CD4-positive, alpha-beta T cell treated with Interleukin-15 for 4 hours (primary cell): ENCODE measurements at places on chromosomes 7 and 10.
A peak's percentile ranks its signal among the peaks of the same experiment; 100 is the strongest.

DNA sequence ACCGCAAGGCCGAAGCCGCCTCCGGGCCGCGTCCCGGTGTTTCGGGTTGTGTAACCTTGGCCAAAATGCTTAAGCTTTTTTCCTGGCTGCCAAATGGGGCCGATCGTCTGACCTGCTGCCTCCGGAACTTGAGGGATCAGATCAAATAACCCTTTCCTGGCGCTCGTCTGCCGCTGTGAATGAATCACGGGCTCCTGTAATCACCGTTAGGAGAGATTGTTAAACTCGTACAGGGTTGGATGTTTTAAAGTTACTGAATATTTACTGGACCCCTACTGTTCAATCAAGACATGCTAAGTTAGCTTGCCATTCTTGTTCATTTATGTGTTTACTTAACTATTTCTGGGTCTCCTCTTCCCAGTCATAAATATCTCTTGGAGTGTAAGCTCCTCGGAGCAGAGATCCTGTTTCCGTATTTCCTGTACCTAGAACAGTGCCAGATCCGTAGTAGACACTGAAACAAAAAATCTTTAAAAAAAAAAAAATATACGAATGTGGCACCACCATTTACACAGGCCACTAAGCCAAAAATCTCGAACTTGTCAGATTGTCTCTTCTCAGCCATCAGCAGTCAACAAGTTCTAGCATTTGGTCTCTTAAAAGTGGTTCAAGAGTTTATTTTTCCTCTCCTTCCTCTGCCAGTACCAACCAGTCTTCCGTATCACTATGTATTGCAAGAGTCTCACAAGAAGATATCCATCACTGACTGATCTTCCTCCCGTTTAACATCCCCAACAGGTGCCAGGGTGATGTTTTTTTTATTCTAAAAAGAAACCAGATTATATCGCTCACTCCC lies 650 bp upstream of the TM9SF3 start:
- peak; percentile 61 for DNase-seq

- no peak for DNase-seq
These were observed 4.7 kb downstream of the ZNF503 start for GRCh38 chr10:75396631-75397495.

GRCh38 chr7:18962031-18962430 lies 155.4 kb downstream of the TWIST1 start:
- no peak for DNase-seq

DNA sequence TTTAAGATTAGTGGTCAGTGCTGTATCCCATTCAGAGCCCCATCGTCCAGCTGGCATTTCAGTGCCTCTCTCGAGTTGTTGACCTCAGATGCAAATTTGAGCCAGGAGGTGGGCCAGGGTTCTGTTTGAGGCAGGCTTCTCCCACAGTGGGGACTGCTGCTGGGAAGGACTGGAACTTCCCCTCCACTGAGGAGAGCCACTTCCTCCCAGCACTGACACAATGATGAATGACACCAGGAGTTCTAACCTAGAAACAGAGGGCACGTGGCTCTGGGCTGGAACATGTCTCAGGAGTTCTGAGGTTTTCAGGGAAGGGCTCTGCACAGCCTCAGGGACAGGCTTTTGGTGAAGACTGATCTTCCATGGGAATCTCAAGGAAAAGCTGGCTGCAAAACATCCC lies 18.3 kb upstream of the BTBD16 start:
- no peak for DNase-seq

DNA sequence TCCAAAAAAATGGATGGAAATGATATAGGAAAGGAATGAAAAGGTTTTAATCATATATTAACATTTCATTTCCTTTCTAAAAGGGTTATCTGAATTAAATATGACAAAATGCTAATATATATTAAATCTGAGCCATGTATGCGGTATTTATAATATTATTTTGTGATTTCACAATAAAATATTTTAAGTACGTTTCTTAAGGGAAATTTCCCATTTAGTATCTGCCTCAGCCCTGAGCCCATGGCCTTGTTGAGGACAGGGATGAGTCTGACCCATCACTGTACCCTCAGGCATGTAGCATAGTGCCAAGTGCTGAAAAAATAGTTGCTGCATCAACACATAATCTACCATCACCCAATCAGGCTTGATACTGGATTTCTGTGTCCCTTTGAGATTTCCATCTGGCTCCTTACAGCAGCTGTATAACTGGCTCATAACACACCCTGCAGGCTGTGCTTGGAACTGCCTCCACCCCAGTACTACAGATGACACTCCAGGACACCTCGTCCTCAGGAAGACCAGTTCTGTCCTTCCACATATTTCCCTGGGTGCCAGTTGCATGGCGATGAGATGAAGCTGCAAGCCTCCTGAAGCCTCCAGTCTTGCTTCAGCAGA lies 59.4 kb upstream of the ASAH2 start:
- no peak for DNase-seq

GRCh38 chr7:105734233-105734632 lies 142.2 kb downstream of the ATXN7L1 start:
- DNase-seq, result no peak

- DNase-seq, result no peak
These were observed 26.2 kb downstream of the CUL2 start for GRCh38 chr10:35063837-35064454.

- DNase-seq, result no peak
These were observed 3.1 kb downstream of the GPER1 start for GRCh38 chr7:1090686-1091643.

DNA sequence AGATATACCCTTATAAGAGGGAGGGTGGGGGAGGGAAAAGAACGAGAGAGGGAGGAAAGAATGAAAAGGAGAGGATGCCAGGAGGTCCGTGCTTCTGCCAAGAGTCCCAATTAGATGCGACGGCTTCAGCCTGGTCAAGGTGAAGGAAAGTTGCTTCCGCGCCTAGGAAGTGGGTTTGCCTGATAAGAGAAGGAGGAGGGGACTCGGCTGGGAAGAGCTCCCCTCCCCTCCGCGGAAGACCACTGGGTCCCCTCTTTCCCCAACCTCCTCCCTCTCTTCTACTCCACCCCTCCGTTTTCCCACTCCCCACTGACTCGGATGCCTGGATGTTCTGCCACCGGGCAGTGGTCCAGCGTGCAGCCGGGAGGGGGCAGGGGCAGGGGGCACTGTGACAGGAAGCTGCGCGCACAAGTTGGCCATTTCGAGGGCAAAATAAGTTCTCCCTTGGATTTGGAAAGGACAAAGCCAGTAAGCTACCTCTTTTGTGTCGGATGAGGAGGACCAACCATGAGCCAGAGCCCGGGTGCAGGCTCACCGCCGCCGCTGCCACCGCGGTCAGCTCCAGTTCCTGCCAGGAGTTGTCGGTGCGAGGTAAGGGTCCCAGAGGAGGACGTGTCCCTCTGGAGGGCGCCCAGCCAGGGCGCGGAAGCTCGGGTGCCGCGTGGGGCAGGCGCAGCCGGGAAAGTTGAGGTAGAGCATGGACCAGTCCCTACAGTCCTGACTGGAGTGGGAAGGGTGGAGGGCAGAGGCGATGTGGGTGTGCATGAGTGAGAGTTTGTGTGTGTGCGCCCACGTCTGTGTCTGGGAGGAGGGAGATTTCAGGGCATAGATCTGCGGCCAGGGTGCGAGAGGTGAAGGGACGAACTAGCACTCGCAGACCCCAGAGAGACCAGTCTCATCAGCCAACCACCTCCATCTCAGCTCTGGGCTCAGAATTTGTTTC lies 844 bp downstream of the GRM3 start:
- no peak for DNase-seq

DNA sequence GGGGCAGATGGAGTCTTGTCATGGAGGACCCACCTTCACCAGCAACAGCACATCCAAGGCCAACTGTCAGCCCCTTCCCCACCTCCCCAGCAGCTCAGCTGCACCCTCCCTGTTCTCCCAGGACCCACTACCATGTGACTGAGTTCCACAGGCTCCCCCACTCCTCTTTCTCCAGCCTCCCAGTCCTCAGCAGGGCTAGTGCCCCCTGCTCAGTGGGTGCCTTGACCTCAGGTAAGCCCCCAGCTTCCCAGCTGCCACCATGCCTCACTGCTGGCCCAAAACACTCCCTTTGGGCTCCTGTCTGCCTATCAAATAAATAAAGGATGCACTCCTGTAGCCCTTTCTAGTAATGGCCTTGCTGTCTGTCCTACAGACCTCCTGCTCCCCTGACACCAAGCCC lies 174.4 kb downstream of the SLIT1 start:
- no peak for DNase-seq

DNA sequence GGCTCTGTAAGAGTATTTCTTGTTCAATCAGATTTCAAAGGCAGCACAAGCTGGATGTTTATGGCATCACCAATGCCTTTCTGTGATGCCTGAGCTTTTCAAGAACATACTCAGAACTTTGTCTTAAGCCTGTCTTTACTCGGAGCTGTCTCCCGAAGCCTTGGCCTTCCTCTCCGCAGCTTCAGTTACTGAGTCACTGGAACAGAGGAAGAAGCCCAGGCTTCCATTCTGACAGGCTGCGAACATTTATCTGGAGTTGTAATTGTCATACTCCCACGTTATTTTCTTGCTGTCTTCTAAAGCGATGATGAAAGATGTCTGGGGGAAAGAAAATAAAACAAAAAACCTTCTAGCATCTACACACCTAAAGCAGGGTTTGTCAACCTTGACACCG lies 43.9 kb downstream of the GRK5 start:
- DNase-seq, result no peak

- peak; percentile 91 for DNase-seq
These were observed 23.3 kb downstream of the BPGM start for GRCh38 chr7:134669845-134670373.

DNA sequence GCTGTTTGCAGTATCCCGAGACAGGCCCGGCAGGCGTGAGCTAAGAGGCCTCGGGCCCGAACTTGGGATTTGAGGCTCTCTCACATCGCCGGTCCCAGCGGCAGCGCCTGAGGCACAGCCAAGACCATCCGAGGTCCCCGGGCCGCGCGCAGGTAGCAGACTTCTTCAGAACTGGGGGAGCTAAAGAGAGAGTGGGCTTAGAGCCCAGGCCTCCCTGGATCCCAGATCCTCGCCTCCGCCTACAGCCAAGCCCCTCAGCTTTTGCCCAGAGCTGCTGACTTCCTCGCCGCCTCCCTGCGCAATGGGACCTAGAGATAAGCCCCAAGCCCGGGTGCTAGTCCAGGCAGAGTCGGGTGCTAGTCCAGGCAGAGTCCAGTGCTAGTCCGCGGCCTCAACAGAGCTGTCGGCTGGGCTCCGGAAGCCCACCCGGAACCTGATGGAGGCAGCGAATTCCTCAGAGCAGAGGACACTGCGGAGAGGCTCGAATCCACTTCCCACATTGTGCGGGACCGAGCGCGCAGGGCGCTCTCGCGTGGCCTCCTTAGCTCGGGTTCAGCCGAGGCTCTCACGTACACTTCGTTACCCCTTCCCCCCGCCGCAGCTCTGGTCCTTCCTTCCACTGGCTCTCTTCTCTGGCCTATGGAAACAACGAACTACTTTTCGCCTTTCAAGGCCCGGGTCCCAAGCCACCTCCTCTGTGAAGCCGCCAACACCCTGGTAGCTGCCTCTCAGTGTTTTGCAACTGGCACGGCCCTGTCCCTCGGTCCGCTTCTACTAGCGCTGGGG lies 5.8 kb downstream of the LBX1 start:
- no peak for DNase-seq

- no peak for DNase-seq
These were observed 125.7 kb upstream of the CDK1 start for GRCh38 chr10:60652628-60653027.

DNA sequence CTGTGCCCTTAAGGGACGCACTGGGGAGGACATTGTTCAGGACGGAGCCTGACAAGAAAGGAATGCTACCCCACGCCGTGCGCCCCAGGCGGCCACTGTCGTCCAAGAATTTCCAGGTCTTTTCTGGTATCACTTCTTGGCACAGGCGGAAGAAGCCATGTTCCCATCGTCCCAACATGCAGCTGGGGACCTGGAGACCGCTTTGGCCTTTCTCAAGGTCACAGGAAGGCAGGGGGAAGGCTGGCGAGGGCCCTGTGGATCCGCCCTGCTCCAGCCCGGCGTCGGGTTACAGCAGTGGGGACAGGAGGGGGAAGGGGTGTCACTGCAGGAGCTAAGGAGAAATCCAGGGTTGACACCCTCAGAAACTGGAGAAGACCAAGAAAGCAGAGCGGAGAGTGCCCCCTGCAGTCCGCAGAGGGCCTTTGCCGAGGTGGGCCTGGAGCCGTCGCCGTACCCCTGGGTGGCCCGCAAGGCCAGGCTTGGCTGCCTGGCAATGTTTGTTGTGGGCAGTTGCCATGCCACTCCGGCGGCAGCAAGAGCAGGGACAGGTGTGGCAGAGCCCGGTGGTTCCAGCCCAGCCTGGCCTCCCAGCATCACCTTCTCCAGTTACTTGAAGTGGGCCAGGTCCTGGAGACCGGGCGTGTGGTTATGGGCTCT lies 104.1 kb downstream of the LHPP start:
- no peak for DNase-seq

GRCh38 chr10:14621037-14621436 lies 153.7 kb downstream of the FAM107B start:
- DNase-seq, result no peak

- no peak for DNase-seq
These were observed 228.4 kb downstream of the FANK1 start for GRCh38 chr10:126124668-126125349.

GRCh38 chr7:123372368-123372767 lies 162.0 kb downstream of the IQUB start:
- no peak for DNase-seq

DNA sequence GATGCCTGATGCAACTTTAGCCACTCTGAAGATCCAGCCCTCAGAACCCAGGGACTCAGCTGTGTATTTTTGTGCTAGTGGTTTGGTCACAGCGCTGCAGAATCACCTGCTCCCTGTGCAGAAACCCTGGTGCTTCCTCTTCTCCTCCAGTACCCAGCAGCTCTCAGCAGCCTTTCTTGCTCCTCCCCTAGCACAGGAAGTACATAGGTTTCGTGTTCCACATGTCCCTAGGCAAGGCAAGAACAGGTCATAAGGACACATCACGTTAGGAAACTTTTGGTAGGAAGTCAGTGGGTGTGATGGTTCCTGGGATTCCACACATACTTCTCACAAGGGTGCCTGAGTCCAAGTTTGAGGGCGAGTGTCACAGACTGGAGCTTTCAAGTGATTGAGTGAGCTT lies 167.9 kb upstream of the PRSS1 start:
- DNase-seq, result peak; percentile 9

DNA sequence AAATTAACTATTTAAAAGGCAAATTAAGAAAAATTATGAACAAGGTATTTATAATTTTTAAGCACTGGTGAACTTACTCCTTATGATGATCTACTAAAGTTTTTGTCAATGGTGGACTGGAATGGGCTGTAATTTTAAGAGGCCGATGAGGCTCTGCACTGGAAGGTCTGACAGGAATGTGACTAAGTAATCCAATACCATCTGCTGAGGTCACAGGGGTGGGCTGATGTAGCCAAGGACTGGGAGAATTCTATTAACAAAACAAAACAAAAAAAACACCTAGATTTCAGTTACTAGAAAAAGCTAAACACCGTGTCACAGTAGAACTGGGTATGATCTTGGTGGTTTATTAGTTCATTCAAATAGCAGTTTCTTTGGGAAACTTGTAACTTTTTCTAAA lies 75.9 kb downstream of the NRBF2 start:
- DNase-seq, result no peak

DNA sequence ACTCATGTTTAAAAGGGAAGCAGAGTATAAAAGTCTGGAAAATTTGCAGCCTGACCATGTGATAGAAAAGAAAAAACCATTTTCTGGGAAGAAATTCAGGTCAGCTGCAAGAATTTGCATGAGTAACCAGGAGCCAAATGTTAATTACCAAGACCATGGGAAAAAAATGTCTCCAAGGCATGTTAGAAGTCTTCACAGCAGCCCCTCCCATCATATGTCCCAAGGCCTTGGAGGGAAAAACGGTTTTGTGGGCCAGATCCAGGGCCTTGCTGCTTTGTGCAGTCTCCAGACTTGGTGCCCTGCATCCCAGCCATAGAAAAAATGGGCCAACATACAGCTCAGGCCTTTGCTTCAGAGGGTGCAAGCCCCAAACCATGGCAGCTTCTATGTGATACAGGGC lies 1019.6 kb upstream of the SORCS1 start:
- no peak for DNase-seq

- no peak for DNase-seq
These were observed 132.1 kb downstream of the CCSER2 start for GRCh38 chr10:84460520-84460919.
